Stimulated activated CD4-positive, alpha-beta T cell treated with anti-CD3 and anti-CD28 coated beads, Interleukin-12 subunit alpha, Interleukin-12 subunit beta, amount 100 ng/mL, for 48 hours (primary cell): ENCODE measurements at places on chromosomes 2 and 18.

DNA sequence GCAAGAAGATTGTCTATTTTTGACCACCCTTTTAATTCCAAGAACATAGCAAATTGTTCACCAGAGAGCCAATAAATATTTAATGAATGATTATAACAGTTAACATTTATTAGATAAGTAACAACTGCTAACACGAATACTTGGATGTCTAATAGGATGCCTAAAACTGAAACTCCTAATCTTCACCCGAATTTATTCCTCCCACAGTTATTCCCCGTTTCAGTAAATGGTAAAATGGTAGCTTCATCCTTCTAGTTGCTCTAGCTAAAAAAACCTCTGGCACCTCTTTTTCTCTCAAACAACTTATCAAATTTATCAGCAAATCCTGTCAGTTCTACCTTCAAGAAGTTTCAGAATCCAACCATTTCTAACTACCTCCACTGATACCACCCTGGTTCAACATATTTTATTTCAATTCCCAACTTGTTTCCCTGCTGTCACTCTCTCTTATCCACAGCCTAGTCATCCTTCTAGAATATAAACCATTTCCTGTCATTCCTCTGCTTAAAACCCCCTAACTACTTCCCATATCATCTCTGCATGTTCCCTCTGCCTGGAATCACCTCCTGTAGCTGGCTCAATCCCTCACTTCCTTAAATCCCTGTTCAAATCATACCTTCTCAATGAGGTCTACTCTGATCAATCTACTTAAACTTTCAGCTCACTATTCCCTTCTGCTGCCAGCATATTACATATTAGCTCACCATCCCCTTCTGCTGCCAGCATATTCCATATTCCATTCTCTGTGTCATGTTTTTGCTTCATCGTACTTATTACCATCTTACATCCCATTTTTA is 93.8 kb downstream of the ROCK2 start:
- no peak for DNase-seq

- no peak for DNase-seq
These were observed 802.1 kb upstream of the FAM98A start for GRCh38 chr2:34401186-34401585.

DNA sequence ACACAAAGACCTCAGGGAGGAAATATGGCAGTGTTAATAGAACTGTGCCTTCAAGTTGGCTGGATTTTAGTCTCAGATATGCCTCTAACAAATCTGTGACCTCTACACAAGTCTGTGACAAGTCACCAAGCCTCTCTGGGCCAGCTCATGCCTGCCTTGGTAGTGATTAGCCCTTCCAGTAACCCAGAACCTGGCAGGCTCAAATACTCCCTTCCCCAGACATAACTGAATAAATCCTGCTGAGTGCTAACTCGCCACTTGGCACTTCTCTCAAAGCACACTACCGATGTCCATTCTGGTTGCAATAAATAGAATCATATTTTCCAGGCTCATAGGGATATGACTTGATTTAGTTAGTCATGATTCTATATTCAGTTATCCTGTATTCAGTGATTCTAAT is 15.3 kb upstream of the THSD7B start:
- DNase-seq, result no peak

DNA sequence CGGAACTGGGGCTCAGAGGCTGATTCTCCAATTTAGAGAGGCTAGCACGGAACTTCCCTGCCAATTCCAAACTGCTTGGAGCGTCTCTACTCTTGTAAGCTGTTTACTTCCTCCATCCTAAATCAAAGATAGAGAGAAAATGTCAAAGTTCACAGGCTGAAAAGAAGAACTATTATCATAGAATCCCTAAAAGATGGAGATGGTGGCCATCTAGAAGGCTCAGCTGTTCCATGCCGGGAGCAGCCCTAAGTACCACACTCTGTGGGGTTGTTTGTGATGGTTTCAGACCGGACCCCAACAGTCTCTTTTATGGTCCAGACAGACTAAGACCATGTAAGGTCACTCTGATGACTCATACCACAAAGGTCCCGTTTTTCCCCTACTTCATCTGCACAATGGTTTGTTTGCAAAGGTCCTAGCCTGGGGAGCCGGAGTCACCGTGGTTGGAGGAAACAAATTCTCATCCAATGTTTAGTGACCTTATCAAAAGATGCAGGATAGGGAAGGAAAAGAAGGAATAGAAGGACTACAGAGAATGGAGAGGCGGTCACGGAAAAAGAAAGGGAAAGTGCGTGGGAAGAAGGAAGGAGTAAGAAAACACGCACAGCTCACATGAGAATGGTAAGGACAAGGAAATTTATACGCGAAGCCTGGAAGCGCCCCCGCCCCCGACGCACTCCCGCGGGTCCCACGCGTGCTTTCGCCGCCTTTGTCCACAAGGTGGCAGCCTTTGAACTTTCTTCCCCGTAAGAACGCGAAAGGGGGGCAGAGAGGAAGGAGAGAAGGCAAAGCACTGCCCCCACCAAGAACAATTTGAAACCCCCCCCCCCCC is 453 bp upstream of the ANTXR1 start:
- no peak for DNase-seq

GRCh38 chr2:65754219-65754618 is 321.8 kb upstream of the SPRED2 start:
- no peak for DNase-seq
